Stomach (tissue), 19 donors: ENCODE measurements at places on chromosomes 1 and 21. TPM values are rescaled to one million over a fixed set of nuclear protein-coding genes. Genes with fewer than 3 reads are reported as not detected.

DNA sequence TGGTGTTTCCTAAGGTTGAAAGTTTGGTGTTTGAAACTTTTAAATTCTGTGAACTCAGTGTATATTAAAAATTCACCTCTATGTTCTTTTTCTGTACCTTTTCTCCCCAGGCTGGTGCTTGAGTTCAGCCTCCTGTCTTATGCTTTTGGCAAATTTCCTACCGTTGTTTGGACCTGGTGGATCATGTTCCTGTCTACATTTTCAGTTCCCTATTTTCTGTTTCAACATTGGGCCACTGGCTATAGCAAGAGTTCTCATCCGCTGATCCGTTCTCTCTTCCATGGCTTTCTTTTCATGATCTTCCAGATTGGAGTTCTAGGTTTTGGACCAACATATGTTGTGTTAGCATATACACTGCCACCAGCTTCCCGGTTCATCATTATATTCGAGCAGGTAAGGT is 24.9 kb upstream of the AXDND1 start:
- no peak overlapping the region for H3K27ac ChIP-seq
- peaks cover 19% of the 10 kb centered on the region for H3K36me3 ChIP-seq
- no peak for DNase-seq
- H3K27me3 ChIP-seq, result no peaks in the 10 kb centered on the region
- H3K4me3 ChIP-seq, result no peak overlapping the region

DNA sequence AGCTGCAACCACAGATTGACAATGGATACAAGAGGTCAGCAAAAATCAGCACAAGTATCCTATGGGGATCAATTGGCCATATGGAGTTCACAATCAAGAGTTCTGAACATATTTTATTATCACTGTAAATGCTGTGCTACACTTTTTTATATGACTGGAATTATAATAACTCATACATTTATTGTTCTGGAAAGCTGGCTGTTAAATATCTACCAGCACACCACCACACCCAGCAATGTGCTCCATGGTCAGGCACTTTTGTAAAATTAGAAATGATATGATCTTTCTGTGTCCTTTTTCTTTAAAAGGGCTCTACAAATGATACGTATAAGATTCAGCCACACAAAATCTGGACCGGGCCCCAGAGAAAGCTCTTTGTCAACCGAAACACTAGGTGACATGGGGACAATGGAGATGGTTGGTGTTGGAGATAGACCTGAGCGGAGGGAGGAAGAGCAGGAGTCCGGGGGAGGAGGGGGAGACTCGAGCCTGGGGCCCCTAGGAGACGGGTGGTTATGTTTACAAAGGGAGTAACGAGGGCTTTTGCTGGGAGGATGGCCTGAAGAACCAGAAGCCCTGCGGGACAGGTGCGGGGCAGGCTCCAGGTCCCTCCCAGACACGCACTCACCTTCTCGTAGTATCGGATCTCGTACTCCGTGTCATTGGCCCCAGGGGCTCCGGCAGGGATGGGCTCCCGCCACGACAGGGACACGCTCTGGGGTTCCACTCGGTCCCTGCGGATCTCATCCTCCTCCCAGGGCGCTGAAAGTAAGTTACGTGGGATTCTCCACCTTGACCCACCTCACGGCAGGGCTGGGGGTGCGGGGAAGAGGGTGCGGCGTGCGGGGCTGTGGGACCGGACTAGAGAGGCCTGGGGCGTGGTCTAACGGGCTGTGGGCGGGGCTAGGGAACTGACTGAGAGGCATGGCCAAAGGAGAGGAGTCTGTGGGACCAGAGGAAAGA is 30.0 kb downstream of the EPHA10 start:
- no peak overlapping the region for H3K4me3 ChIP-seq
- H3K27me3 ChIP-seq, result no peaks in the 10 kb centered on the region
- H3K4me1 ChIP-seq, result no peaks in the 10 kb centered on the region
- no peak overlapping the region for H3K27ac ChIP-seq
- peak; percentile 42 for DNase-seq

- H3K27ac ChIP-seq, result peak overlapping the region; percentile 35
- peak; percentile 82 for DNase-seq
- H3K4me3 ChIP-seq, result no peak overlapping the region
- H3K36me3 ChIP-seq, result no peaks in the 10 kb centered on the region
- peaks cover 34% of the 10 kb centered on the region for H3K4me1 ChIP-seq
Measured at GRCh38 chr1:15799928-15800835, 7.3 kb downstream of the UQCRHL start.

DNA sequence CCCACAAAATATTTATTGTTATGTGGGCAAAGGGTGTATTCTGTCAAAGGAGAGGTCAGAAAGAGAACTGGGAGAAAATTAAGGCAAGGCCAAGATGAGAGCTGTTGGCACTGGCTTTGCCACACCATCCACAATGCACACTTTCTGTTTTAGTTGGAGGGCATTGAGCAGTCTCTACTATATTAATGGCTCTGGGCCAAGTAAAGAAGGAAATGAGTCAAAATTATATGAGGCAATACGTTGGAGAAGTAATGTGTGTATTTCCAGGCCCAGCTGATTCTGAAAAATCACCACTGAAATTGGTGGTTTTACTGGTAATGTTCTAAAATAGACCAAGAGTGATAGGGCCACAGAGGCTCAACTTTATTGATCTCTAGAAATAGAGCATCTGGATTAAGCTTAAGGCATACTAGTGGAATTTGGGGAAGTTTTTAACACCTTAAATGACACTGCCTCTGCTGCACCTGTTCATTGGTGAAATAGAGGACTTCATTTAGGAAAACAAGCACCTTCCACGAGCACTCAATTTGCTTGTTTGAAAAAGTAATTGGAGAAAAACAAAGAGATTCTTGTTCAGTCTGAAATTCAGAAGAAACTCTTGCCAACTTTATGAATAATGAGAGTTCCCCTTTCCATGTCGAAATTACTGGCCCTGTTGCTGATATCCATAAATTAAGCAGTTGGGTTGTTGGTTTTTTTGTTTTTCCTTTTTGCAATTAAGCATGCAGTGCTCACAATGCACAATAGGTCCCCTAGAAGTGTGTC is 424.9 kb downstream of the ADGRL2 start:
- H3K36me3 ChIP-seq, result no peaks in the 10 kb centered on the region
- peaks cover 5% of the 10 kb centered on the region for H3K4me1 ChIP-seq
- peak; percentile 56 for DNase-seq
- no peaks in the 10 kb centered on the region for H3K27me3 ChIP-seq
- no peak overlapping the region for H3K27ac ChIP-seq

- peaks cover 96% of the 10 kb centered on the region for H3K36me3 ChIP-seq
- H3K4me1 ChIP-seq, result peaks cover 12% of the 10 kb centered on the region
- H3K4me3 ChIP-seq, result no peak overlapping the region
- H3K27ac ChIP-seq, result no peak overlapping the region
Measured at GRCh38 chr1:27413004-27413403, 20.6 kb downstream of the GPR3 start.

GRCh38 chr1:197590687-197591086 is 184.6 kb downstream of the DENND1B start:
- H3K36me3 ChIP-seq, result peaks cover 12% of the 10 kb centered on the region
- H3K27ac ChIP-seq, result no peak overlapping the region
- no peak for DNase-seq
- H3K4me3 ChIP-seq, result no peak overlapping the region
- no peaks in the 10 kb centered on the region for H3K27me3 ChIP-seq

- peaks cover 12% of the 10 kb centered on the region for H3K4me1 ChIP-seq
- no peaks in the 10 kb centered on the region for H3K36me3 ChIP-seq
- no peaks in the 10 kb centered on the region for H3K27me3 ChIP-seq
Measured at GRCh38 chr1:90989990-90990389, 31.8 kb downstream of the ZNF644 start.

- H3K4me1 ChIP-seq, result no peaks in the 10 kb centered on the region
- no peak overlapping the region for H3K27ac ChIP-seq
- no peak overlapping the region for H3K4me3 ChIP-seq
- DNase-seq, result no peak
- H3K36me3 ChIP-seq, result peaks cover 100% of the 10 kb centered on the region
Measured at GRCh38 chr1:3638027-3638426, 11.9 kb downstream of the WRAP73 start.

DNA sequence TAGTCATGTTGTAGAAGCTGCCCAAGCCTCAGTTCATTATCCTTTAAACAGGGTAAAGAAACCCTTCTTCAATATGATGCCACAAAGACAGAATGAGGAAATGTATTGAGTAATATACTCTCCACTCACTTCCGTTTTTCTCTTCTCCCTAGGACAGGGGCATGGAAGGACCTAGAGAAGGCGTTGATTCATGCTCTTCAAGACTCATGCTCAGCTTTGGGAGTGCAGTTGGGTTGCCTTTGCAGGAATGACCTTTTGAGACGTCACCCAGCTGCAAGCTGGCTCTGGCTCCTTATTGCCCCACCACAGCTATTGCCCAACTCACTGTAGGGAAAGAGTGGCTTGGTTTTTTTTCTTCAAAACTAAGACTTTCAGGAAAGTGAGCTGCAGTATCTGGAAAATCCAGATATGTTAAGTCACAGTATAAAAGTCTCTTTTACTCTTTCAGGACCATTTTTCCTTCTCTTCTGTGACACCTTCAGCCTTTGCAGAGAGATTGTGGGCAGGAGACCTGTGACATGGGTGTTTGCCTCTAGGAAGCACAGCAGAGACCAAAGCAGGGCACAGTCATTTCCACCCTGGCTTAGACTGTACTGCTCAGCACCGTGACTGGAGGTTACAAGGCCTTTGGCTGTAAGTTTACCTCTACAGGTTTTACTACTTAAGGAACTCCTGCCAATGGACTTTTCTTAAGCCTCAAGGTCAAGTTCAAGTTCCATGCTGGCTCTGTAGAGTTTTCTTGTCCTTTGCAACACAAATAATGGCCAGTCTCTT is 39.5 kb downstream of the XCL2 start:
- H3K4me3 ChIP-seq, result no peak overlapping the region
- H3K36me3 ChIP-seq, result no peaks in the 10 kb centered on the region
- DNase-seq, result peak; percentile 30

DNA sequence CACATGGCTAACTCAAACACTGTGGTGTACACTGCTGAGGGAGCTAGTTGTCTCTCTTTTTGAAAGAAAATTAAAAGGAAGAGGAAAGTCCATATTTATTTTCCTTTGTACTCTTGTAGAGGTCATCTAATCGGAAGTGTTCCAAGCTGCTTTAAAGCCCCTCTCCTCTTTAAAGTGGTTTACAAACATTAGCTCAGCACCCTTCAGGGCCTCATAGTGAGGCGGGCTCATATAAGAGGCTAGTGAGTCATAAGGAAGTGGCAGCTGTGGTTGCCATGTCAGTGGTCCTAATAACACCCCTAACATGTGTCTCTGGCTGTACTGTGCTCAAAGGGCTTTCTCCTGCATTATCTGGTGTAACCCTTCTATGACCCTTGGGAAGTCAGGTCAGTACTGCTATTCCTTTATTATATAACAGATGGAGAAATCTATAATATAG is 104.4 kb upstream of the SERBP1 start:
- H3K27me3 ChIP-seq, result no peaks in the 10 kb centered on the region
- no peaks in the 10 kb centered on the region for H3K4me1 ChIP-seq
- H3K4me3 ChIP-seq, result no peak overlapping the region
- peak overlapping the region; percentile 72 for H3K27ac ChIP-seq
- DNase-seq, result peak; percentile 84

DNA sequence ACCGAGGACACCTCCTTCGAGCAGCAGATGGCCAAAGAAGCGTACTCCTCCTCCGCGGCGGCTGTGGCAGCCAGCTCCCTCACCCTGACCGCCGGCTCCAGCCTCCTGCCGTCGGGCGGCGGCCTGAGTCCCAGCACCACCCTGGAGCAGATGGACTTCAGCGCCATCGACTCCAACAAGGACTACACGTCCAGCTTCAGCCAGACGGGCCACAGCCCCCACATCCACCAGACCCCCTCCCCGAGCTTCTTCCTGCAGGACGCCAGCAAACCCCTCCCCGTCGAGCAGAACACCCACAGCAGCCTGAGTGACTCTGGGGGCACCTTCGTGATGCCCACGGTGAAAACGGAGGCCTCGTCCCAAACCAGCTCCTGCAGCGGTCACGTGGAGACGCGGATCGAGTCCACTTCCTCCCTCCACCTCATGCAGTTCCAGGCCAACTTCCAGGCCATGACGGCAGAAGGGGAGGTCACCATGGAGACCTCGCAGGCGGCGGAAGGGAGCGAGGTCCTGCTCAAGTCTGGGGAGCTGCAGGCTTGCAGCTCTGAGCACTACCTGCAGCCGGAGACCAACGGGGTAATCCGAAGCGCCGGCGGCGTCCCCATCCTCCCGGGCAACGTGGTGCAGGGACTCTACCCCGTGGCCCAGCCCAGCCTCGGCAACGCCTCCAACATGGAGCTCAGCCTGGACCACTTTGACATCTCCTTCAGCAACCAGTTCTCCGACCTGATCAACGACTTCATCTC is 106.8 kb upstream of the VAMP3 start:
- no peak for DNase-seq
- H3K4me1 ChIP-seq, result peaks cover 8% of the 10 kb centered on the region
- H3K4me3 ChIP-seq, result no peak overlapping the region

GRCh38 chr1:36765785-36766300 is 268.5 kb downstream of the GRIK3 start:
- no peak overlapping the region for H3K27ac ChIP-seq
- no peaks in the 10 kb centered on the region for H3K27me3 ChIP-seq
- no peaks in the 10 kb centered on the region for H3K36me3 ChIP-seq
- DNase-seq, result no peak
- no peak overlapping the region for H3K4me3 ChIP-seq

GRCh38 chr1:98145655-98146054 is 224.8 kb upstream of the DPYD start:
- H3K4me3 ChIP-seq, result no peak overlapping the region
- no peak for DNase-seq
- H3K27ac ChIP-seq, result no peak overlapping the region

DNA sequence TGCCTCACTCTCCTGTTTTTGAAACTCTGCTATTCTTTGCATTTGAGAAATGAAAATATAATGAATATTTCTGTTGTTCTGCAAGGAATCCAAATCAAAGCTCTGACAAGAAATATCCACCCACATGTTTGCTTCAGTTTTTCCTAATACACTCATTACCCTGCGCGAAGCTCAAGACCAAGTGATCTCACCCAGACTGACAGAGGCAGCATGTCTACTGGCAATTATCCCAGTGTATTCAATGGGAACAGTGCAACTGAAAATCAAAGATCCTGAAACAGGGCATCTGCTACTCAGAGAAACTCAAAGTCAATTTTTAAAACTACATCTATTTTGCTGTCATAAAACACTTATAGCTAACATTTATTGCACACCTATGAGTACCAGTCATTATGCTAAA is 321.0 kb upstream of the LRRC7 start:
- DNase-seq, result peak; percentile 40
- no peaks in the 10 kb centered on the region for H3K4me1 ChIP-seq
- H3K36me3 ChIP-seq, result no peaks in the 10 kb centered on the region
- no peak overlapping the region for H3K4me3 ChIP-seq
- H3K27me3 ChIP-seq, result no peaks in the 10 kb centered on the region
- no peak overlapping the region for H3K27ac ChIP-seq

Gene ZSWIM5
- 10.1 TPM for total RNA-seq

Gene BATF3
- 1.1 TPM for total RNA-seq

Gene SLC45A3
- total RNA-seq, result 4.7 TPM

Gene FMN2
- 3.3 TPM for total RNA-seq

Gene CITED4
- 2.6 TPM for total RNA-seq

Gene WNT3A
- not detected for total RNA-seq
